ENCODE measurements at places on chromosomes 6 and 20.

DNA sequence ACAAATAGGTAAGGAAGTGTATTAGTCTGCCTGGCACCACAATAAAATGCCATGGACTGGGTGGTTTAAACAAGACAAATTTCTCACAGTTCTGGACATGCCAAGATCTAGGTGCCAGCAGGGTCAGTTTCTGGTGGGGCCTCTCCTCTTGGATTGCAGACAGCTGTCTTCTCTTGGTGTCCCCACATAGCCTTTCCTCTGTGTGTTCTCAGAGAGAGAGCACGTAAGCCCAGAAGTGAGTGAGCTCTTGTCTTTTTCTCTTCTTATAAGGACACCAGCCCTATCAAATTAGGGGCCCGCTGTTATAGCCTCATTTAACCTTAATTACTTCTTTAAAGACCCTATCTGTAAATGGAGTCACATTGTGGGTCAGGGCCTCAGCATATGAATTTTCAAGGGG is 28.3 kb downstream of the SMPDL3A start:
- DNase-seq: no peak

DNA sequence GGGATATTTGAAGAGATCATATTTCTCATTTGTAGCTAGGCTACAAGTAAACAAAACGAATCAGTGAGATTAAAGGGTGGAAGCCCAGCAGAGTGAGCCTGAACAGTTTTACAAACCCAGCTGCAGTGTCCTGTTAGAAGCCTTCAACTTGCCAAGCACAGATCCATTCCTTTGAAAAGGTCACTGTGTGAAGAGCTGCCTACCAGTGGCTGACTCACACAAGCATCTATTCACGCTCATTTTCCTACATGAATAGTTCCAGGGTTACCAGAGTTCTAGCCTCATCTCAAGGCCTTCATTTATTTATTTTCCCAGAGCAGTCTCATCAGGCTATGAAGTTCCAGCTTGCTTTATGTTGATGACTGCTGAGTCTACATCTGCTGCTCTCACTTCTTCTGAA is 25.7 kb upstream of the MLIP start:
- no peak for DNase-seq

GRCh38 chr6:154462425-154462824 is 48.1 kb downstream of the CNKSR3 start:
- no peak for DNase-seq

DNA sequence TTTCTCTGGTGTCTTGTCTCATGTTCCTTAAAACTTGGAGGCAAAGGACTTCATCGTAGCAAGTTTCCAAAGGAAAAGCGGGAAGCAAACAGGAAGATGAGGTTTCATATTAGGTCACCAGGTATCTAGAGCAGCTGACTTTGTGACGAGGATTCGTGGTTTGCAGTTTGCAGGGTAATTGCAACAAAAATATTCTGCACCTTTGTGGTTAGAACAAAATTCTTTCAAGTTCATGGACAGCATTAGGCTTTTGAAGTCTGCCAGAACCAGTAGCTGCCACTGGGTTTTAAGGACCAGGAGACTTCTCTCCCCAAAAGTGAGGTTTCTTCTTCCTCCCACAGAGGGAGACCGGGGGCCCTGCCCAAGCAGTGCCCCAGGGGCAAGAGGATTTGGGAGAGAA is 63.4 kb downstream of the RPP40 start:
- DNase-seq: no peak

DNA sequence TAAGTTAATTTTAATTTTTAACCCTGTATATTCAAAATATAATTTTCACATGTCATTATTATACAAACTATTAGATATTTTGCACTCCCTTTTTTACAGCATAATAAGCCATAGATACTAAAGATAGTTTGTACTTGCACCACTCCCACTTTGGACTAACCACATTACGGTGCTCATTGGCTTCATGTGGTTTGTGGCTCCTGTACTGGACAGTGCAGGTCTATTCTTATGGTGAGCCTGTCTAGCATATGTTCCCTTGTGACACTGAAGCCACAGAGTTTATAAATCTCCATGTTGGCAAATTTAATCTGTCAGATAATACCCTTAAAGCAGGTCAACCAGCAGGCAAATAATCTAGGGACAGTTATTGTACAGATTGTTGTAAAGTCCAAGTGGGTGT is 354.4 kb upstream of the KCNQ5 start:
- DNase-seq: no peak

DNA sequence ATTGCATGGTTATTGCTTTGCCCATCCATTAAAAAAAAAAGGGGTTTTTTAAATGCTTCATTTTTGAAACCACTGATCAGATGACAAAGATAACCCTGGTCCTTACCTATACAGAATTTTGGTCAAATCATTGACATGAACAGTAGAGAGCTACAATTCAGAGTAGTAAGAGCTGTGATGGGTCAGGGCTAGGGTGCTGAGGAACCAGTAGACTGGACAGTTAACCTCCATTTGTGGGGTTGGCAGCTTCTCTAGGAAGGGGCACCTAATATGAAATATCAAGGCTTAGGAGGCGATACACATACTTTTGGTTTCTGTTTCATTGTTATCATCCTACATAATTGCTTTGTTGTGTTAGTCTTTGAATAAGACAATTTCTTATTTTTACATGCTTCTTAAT is 55.1 kb downstream of the ORC3 start:
- DNase-seq: no peak

DNA sequence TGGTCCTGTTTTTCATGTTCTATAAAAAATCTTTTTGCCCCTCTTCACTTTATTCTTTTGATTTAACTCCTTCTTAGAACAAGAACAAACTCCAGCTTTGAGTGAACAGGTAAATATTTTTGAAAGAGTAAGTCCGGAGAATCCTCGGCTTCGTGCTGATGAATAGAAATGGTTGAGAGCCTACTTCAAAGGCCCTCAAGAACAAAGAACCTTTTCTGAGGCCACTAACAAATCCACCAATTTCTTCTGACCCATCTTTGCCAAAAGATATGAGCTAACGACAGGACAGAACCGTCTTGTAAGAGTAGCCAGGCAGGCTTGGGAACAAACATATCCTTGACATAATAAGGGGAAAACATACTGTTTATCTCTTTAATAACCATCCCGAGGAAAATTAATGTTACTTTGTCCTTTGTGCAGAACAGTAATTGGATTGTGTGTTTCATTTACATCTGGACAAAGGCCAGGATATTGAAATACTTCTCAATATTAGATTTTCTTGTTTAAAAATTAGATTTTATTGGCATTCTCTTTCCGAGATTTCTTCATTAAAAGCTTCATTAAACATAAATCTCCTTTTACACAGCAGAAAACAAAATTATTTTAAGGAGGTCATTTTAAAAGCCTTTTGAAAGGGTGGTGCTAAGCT is 52.9 kb downstream of the NOX3 start:
- no peak for DNase-seq

GRCh38 chr6:27139756-27140579 is 107.5 kb upstream of the PRSS16 start:
- no peak for DNase-seq

- DNase-seq: no peak
Measured at GRCh38 chr6:146887447-146888077, 288.8 kb downstream of the ADGB start.

GRCh38 chr6:2760882-2761842 is 4.0 kb upstream of the WRNIP1 start:
- no peak for DNase-seq

- DNase-seq: no peak
Measured at GRCh38 chr20:41151134-41151869, 14.0 kb downstream of the PLCG1 start.

DNA sequence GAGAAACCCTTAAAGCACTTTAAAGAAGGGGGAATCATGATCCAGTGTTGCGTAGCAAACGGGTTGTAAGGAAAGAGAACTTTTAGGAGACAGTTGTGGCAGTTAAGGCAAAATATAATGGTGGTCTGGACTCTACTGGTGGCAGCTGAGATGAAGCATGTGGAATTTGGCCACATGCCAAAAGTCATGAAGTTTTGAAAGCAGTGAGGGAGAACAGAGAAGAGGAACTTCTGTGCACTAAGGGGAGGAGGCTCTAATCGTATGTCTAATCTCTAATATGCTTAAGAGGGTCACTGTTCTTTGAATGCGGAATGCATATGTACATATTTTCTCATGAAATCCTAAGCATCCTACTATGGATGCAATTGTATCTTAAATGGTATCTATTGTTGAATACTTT is 91.5 kb downstream of the RIMS1 start:
- DNase-seq: no peak

DNA sequence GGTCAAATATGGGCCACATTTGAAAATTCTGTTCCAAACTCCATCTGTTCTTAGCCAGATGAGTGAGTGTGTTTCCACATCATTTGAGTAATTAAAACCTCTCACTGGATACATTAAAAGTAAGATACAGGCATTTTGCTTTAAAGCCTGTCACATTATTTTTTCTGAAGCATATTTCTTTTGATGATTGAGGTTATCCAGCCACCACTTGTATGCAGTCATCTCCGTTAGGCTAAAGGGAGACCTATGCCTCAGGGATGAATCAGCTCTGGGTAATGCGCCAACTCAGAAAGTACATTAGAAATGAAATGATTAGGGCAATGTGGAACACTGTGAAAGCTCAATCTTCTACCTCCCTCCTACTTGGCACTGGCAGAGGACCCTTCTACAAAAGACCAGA is 90.7 kb downstream of the SNAP25 start:
- no peak for DNase-seq

GRCh38 chr6:38420207-38420606 is 219.5 kb downstream of the BTBD9 start:
- DNase-seq: no peak

- DNase-seq: no peak
Measured at GRCh38 chr6:127980996-127981395, 80.1 kb upstream of the THEMIS start.

GRCh38 chr20:39646874-39647413 is 684.8 kb downstream of the DHX35 start:
- no peak for DNase-seq

- no peak for DNase-seq
Measured at GRCh38 chr6:12661432-12662089, 55.0 kb upstream of the PHACTR1 start.

- no peak for DNase-seq
Measured at GRCh38 chr20:22686097-22686496, 101.7 kb upstream of the FOXA2 start.

GRCh38 chr20:2227861-2228260 is 67.9 kb upstream of the TGM3 start:
- no peak for DNase-seq

DNA sequence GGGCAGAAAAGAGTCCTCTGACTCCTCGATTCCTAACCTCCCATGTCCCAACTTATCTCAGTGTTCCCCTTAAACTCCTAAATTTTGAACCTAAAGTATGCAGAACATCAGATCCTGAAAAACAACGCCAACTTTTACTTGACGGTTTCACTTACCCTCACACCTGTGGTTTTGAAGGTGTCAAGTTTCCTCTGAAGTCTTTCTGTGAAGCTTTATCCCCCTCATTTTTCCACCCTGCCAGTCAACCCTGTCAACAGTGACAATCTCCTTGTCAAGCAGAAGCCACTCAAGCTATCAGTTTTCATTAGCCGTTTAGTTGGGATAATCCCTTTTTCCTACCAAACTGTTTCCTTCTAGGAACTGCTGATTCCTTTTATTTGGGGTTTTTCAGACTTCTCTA is 245.4 kb upstream of the PREP start:
- DNase-seq: peak; percentile 67

- DNase-seq: no peak
Measured at GRCh38 chr20:47455133-47456040, 46.3 kb upstream of the NCOA3 start.

DNA sequence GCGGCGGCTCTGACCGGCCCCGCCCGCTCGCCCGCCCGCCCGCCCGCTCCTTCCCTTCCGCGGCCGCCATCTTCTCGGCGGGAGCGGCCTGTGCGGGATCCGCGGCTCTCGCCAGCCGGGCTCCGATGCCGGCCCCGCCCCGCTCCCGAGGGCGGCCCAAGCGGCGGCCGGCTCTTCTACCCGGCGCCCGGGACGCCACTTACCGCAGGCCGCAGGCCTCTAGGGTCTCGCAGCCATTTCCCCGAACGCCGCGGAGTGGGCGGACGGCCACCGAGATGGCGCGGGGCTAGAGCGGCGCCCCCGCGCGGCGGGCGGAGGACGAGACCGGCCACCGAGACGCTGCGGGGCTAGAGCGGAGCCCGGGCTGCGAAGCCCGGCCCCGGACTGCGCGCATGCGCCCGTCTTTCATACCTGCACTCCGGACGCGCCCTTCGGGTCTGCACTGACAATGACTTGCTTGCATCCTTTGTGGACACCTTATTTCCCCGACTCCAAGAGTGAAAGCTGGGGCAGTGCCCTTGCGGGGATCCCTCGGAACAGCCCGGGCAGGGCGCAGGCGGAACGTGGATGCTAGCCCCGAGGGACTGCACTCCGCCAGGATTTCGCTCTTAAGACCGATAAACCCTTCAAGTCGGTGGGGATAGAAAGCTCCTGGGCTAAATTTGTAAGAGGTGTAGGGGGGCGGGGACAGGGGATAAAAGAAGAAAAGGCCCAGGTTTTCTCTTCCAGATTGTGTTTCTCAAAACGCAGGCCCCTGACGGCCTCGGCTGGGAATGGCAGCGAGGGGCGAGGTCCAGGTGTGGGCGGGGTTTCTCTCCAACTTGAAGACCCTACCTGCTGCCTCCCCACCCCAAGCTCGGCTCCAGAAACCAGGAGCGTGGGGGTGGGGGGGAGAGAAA is at the start of gene DIDO1:
TSS of gene DIDO1 (minus strand) at position 277 of the 899 bp plus-strand sequence.
- DNase-seq: peak; percentile 36

DNA sequence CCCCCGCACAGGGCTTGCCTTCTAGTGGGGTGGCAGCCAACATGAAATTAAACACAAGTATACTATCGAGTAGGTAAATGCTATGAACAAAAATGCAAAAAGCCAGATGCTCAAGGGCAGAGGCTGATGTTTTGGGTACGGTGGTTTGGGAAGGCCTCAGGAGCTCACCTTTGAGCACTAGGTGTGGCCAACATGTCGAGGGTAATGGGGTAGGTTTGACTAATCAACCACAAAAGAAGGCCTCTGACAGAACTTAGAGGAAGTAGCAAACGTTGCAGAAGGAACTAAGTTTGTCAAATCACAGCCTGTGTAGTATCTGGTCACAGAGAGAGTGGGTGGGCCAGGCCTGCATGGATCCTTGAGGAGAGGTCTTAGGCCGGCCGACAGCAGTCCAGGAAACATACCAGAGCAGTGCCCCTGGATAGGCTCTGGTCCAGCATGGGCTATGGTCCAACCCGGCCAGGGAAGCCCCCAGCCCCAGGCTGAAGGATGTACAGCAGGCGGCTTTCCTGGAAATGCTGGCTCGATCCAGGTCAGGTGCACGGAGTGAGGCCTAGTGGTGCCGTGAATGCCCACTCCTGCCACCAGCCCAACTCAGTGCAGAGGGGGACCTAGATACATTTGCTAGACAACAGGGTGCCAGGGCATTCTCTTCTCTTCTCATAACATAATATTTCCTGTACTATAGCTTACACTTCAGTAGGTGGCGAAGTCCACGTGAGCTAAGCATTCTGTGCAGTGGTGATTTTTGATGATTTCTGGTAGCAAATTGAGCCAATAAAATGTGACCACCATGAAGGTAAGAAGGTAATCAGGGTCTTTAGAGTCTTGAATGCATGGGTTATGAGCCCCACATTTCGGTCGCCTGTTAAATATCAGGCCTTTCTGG is 56.3 kb upstream of the CD93 start:
- DNase-seq: no peak
